ENCODE measurements at places on chromosomes 3 and 15.

GRCh38 chr15:40256638-40257235 lies 17.9 kb downstream of the PAK6 start:
- DNase-seq: no peak

- DNase-seq: peak; percentile 70
These were observed 6.0 kb downstream of the MUC13 start for GRCh38 chr3:124928333-124929202.

DNA sequence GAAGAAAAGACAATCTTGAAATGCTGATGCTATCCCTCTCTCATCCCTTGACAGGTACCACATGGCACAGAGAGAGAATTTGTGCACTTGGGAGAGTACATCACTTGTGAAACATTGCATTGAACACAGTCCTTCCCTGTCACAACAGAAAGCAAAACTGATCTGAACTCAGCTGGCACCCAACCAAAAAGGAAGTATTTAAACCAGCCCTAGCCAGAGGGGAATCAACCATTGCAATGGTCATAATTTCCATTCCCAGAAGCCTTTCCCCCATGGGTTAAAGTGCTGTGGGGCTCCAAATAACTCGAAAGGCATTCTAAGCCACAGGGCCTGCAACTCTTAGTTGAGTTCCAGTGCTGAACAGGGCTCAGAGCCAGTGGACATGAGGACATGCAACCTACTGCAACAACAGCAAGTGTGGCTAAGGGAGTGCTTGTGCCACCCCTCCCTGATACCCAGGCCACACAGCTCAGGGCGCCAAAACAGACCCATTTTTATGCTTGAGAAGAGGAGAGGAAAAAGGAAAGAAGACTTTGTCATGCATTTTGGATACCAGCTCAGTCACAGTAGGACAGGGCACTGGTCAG lies 530.8 kb upstream of the BCHE start:
- DNase-seq: no peak

DNA sequence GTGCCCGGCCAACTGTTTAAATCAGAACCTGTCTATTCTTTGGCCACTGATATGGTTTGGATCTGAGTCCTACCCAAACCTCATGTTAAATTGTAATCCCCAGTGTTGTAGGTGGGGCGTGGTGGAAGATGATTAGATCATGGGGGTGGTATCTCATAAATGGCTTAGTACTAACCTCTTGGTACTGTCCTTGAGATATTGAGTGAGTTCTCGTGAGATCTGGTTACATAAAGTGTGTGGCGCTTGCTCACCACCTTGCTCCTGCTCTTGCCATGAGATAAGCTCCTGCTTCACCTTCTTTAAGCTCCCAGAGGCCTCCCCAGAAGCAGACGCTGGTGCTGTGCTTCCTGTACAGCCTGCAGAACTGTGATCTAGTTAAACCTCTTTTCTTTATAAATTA lies 42.4 kb downstream of the REC114 start:
- no peak for DNase-seq

- no peak for DNase-seq
These were observed 4.3 kb downstream of the SLC25A38 start for GRCh38 chr3:39387411-39387975.

GRCh38 chr3:111723293-111724215 lies 128.4 kb upstream of the ZBED2 start:
- no peak for DNase-seq

- no peak for DNase-seq
These were observed 32.4 kb upstream of the CDV3 start for GRCh38 chr3:133540896-133541674.

- DNase-seq: peak; percentile 62
These were observed 90.5 kb upstream of the HERC1 start for GRCh38 chr15:63923993-63924950.

- DNase-seq: no peak
These were observed 28.2 kb downstream of the NEK4 start for GRCh38 chr3:52742418-52743041.

DNA sequence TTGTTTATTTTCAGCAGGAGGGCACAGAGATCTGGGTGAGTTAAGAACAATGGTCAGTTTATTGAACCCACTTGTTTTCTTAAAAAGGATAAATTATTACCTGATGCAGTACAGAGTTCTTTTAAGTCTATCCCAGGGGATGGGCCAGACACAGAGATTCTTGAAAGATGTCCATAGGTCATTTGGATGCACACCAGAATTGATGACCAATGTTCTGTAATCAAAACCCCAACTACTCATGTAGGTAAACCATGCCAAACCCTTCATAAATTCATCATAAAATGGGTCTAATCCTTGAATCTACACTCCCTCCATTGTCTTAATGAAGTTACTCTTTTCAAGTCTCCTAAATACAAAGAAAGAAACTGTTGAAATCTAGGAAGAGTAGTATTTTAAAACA lies 273.0 kb upstream of the COL8A1 start:
- DNase-seq: no peak

DNA sequence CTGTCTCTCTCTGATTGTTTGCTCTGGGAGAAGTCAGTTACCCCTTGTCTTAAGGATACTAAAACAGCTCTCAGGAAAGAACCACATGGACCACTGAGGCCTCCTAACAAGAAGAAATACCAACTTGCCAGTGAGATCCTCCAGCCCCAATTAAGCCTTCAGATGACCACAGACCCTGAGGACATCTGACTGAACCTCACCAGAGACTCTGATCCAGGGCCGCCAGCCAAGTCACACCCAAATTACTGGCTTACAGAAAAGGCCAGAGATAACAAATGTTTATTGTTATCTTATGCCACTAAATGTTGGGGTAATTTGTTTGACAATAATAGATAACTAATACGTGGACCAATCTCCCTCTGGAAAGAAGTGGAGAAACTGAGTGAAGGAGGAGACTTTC lies 40.2 kb downstream of the SLC12A8 start:
- no peak for DNase-seq

- DNase-seq: no peak
These were observed 89.0 kb downstream of the CHRNA7 start for GRCh38 chr15:32119286-32119685.

GRCh38 chr3:32888739-32889138 lies 62.7 kb upstream of the CCR4 start:
- DNase-seq: no peak

DNA sequence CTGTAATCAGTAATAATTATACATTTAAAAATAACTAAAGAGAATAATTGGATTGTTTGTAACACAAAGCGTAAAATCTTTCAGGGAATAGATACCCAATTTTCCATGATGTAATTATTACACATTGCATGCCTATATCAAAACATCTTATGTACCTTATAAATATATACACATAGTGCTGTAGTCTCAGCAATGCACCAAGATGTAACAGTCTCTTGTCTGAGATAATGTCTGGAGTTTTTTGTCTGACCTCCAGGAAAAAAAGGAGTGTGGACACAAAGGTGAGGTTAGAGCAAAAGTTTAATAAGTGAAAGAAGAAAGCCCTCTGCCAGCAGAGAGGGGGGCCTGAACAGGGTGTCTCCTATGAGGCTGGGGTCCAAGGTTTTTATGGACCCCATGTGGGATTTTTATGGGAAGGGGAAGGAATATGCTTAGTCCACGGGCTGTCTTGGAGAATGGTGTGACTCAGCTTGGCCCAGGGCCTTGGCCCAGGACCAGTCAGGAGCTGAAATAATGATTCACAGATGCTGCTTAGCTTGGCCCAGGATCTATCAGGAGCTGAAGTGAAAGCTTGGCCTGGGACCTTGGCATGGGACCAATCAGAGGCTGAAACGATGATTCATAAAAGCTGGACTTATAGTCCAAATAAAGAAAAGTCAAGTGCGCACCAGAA lies 545.0 kb downstream of the ZPLD1 start:
- peak; percentile 88 for DNase-seq

DNA sequence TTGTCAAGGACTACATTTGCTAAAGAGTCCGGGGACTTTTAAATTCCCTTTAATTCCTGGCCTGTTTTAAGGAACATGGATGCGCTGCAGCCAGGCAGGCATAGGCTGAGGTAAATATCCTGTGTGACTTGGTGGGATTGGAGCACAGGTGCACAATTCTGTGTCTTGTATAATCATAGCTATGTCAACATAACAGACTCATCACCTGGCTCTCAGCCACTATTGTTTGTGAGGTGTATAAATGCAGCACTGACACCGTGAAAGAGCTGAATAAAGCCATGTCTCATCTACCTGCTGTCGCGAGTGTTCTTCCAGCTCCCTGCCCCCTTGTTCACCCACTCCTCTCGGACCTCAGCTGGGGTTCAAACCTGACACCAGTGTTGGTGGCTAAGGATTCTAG lies 109.7 kb downstream of the MFSD1 start:
- no peak for DNase-seq

- DNase-seq: no peak
These were observed 80.3 kb upstream of the HRH1 start for GRCh38 chr3:11074011-11074410.

Measured in tibial artery (tissue), 4 donors.